ENCODE measurements at places on chromosomes 16 and 17.

GRCh38 chr16:52071101-52071500 is 475.8 kb downstream of the TOX3 start:
- DNase-seq, result no peak

DNA sequence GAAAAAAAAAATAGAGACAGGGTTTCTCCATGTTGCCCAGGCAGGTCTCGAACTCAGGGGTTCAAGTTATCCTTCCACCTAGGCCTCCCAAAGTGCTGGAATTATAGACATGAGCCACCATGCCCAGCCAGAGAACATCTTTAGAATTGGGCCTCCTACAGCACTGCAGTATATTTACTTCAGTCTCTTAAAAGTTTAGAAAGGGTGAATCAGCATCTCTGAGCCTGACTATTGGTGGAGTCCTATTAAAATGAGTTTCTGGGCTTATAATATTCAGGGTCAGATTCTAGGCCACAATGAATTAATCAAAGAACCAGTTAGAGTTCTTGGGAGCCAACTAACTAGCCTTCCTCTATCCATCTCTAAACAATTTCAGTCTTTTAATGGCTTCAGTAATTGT is 22.8 kb downstream of the TADA2A start:
- no peak for DNase-seq

GRCh38 chr16:66952430-66953110 is 8.5 kb upstream of the CES3 start:
- DNase-seq, result no peak

DNA sequence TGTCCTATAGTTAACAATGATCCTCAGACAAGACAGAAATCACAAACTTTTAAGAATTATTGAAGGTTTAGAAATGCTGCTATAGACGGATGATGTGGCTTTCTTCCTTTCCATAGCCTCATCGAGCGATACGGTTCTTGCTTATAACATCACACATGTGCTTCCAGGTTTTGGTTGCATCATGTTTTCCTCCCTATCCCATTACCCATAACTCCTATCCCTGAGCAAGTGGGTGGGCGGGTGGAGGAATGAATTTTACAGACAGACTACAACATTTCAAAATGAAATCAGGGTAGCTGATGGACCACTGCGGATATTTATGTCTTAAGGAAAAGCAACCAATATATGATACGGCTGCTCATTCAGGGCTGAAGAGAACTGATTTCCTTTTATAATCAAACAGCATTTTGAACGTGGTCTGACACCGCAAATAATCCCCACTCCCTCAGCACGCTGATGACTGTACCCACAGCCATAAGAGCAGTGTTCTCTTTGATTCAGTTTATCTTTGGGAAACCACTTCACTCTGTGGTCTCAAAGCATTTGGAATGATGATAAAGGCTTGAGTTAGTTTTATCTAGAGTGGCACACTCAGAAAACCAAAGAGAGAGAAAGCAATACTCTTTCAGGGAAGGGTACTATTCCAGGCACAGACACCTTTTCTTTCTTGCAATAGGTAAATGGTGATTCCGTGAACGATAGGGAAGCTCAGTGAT is 4.6 kb upstream of the AKTIP start:
- DNase-seq, result no peak

- no peak for DNase-seq
Observed at GRCh38 chr17:44361292-44362260, 2.1 kb downstream of the FAM171A2 start.

GRCh38 chr17:71423871-71424546 is 696.8 kb upstream of the SOX9 start:
- DNase-seq, result no peak

GRCh38 chr17:36726199-36726598 is 124.8 kb downstream of the MRM1 start:
- DNase-seq, result no peak

DNA sequence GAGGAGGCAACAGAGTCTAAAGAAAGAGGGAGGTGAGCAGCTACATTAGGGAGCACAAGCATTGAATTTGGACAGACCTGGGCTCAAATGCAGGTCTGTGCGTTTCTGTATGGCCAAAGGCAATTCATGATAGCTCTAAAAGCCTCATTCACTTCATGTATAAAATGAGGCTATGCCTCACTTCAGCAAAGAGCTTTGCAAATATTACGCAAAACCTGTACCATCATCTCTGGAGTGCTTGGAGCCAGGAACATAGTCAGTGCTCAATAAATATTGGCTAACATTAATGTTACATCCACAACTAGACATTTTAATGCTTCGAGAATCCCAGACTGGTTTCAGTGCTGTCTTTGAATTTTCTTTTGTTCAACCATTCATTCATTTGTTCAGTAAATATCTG is 254.7 kb upstream of the CDH11 start:
- DNase-seq, result no peak

DNA sequence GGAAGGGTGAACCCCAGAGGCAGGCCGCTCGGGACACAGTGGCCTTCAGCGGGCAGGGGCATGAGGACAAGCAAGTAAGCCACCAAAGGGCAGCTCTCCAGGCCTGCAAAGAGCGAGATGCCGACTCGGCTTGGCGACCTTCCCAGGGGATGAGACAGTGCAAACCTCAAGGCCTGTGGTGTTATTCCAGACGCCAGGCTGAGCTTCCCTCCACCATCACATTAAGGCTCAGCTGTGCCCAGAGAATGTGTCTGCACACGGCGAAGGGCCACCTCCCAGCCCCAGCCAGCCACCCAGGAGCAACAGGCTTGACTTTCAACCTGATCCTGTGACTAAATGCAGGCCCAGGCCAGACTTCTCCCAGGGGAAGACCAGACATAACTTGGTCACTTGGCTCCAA is 251.4 kb downstream of the SOX9 start:
- DNase-seq, result no peak

- no peak for DNase-seq
Observed at GRCh38 chr17:66734186-66734943, 100.6 kb upstream of the CACNG5 start.

GRCh38 chr17:48997827-48998586 is 822 bp downstream of the IGF2BP1 start:
- no peak for DNase-seq

GRCh38 chr16:26643519-26643918 is 423.2 kb upstream of the C16orf82 start:
- DNase-seq, result no peak

DNA sequence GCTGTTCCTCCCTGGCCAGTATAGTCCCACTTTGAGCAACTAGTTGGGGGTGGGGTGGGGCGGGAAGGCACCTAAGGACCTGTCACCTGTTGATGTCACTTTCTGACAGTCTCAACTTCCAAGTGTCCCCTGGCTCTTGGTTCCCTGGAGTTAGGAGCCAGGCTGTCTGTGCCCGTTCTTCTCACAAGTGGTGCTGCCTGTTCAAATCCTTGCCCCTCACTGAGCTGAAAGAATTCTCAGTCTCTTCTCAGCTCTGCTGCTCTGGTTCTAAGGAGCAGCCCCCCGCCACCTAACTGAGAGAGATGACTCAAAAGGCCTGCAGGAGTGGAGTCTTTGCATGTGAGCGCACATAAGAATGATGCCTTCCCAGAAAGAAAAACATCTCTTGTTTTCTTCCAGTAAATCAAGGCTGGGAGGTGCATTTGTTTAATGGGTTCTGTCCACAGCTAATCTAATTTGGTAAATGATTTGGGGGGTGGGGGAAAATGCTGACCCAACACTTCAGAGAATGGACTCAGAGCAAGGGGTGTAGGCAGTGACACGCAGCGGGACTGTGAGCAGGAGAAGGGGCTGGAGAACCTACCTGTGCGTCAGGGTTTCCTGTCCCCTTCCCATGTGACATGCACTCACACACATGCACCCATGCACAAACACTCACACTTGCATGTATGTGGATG is 78.2 kb upstream of the NLRP1 start:
- DNase-seq, result no peak

GRCh38 chr17:76612465-76612864 is 26.8 kb upstream of the ST6GALNAC2 start:
- DNase-seq, result no peak

DNA sequence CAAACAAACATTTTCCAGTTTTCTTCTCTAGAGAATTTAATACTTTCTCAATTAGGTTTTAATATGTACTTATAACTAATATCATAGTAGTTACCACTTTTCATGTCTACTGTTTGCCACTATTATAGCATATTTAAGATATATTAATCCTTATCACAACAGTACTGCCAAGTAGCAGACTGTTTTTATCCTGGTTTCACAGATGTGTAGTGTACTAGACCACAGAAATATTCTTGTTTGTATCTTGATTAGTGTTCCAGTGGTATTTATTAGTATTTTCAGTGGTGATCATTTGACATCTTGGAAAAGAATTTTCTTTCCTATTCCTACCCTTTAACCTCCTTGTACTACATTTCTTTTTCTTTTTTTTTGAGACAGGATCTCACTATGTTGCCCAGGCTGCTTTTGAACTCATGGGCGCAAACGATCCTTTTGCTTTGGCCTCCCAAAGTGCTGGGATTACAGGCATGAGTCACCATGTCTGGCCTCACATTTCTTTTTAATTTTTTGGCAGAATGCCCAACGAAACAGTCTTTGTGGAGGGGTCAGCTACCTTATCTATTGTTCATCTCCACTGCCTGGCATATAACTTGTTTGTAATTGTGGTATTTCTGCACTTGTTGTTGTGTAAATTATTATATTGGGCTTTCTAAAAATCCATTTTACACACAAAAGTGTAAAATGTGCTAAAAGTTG is 27.2 kb downstream of the MAP2K4 start:
- no peak for DNase-seq

DNA sequence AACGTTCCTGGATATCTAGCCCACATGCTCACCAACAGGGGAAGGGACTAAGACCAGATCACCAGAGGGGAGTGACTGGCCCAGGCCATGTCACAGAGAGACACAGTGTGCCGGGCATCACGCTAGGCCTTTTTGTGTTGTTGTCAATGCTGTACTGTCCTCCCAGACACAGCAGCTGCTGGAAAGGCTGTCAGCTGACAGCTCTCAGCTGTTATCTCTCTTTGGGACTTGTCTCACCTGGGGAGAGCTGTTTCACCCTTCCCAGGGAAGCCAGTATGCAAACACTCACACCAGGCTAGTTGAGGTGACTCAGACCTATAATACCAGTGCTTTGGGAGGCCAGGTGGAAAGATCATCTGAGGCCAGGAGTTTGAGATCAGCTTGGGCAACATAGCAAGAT is 19.4 kb downstream of the UNC45B start:
- DNase-seq, result no peak

GRCh38 chr16:74633686-74634085 is 26.8 kb upstream of the GLG1 start:
- DNase-seq, result no peak

DNA sequence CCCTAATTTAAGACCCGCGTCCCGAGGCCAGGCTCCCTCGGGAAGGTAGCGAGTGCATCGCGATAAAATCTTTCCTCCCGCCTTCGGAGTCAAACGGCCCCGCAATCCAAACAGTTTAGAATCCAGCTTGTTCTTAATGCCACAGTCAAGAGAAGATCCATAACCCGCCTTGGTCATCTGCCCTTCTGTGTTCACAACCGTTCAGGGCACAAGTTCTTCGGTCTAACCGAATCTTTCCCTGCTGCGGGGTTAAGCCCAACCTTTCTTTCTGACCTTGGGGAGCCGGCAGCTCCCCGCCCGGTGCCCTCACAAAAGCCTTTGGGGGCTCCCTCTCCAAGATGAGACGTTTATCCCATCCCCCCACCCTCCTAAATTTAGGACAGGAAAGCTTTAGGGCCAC is 30.3 kb downstream of the CPSF4L start:
- no peak for DNase-seq

GRCh38 chr17:68127914-68128313 is 92.4 kb downstream of the KPNA2 start:
- DNase-seq, result no peak

GRCh38 chr16:81810361-81810760 is 31.3 kb downstream of the PLCG2 start:
- DNase-seq, result no peak

DNA sequence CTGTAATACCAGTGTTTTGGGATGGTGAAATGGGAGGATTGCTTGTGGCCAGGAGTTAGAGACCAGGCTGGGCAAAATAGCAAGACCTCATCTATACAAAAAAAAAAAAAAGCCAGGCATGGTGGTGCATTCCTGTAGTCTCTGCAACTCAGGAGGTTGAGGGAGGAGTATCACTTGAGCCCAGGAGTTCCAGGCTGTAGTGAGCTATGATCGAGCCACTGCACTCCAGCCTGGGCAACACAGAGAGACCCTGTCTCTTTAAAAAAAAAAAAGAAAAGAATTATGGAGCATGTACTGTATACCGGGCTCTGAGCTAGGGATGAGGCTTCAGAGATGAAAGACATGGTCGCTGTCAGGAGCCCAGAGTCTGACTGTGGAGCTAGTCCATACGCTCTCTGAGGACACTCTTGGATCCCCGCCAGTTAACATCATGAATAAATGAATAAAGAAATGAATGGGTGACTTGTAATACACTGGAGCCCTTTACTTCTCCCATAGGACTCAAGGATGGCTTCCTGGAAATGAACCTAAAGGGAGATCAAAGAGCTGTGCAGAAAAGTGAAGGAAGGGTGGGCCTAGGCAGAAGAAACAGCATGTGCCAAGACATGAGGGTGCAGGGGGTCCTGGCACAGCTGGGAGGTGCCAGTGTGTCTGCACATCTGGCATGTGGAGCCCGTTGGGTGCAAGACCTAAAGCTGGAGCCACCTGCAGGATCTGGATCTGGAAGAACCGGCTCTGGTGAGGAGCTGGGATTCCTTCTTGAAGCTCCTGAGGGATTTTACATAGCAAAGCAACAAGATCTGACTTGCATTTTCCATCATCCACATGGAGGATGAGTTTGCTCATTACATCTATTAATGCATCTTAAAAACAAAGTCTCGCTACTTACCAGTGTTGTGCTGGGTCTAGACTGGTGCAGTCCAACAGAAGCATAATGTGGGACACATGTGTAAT is 120.4 kb downstream of the IRX3 start:
- DNase-seq, result no peak

- DNase-seq, result peak; percentile 29
Observed at GRCh38 chr16:17369421-17370222, 101.1 kb downstream of the XYLT1 start.

DNA sequence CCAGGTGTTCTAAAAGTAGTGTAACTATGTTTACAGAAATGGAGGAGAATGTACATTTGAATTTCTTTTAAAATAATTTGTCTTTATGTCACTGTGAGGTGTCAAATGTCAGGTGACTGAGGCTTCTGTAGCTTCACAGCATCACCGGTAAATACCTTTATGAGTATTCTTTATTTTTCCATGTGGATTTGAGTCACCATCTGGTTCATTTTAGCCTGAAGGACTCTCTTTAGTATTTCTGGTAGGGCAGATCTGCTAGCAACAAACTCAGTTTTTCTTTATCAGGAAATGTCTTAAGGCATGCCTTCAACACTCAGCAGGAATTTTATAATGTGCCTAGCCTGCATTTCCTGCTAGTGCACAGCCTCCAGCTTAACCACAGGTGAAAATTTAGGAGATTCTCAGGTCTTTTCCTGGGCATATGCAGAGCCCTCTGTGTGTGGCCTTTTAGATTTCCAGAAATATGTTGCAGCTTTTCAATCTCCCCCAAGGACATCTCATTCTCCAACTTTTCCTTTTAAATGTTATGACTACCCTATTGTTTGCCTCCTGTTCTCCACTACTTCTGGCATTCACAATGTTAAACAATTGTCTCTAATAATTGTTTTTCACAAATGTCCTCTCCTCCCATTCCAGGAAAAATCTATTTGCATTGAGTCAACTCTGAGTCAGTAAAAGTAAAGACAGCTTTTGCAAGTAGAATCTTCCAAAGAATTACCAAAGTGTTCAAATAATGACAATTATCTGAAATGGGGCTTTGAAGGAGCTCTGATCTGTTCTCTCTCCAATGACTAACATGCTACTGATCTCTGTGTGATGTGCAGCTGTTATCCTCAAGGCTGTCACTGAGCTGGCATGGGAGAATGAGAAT is 239.4 kb upstream of the CPHXL start:
- no peak for DNase-seq

GRCh38 chr17:77905766-77906165 is 52.7 kb upstream of the TNRC6C start:
- no peak for DNase-seq

All from activated T-cell treated with anti-CD3 and anti-CD28 coated beads for 4 hours (primary cell).